ENCODE measurements at places on chromosomes 3 and 15.

- DNase-seq: no peak
Measured at GRCh38 chr3:106862067-106862466, 515.2 kb upstream of the CCDC54 start.

- DNase-seq: no peak
Measured at GRCh38 chr15:89458440-89458839, 37.9 kb downstream of the RHCG start.

DNA sequence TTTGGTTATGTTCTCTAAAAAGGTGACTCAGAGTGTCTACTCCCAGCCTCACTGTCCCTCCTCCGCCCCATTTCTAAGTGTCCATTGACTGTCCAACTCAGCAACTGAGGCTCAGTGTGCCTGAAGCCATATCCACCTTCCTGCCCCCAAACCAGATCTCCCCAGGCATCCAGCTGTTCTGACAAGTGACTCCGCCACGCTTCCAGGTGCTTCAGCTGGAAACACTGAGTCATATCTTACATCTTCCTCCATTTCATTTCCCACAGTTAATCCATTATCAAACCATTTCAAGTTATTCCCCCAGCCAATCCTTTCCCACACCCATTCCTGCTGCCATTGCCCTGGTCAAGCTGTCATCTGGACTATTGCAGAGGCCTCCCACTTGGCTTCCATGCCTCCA lies 17.1 kb downstream of the MAGEF1 start:
- DNase-seq: no peak

GRCh38 chr3:193865896-193866480 lies 270.0 kb upstream of the HES1 start:
- no peak for DNase-seq

- DNase-seq: no peak
Measured at GRCh38 chr3:189766416-189766815, 135.2 kb downstream of the TP63 start.

DNA sequence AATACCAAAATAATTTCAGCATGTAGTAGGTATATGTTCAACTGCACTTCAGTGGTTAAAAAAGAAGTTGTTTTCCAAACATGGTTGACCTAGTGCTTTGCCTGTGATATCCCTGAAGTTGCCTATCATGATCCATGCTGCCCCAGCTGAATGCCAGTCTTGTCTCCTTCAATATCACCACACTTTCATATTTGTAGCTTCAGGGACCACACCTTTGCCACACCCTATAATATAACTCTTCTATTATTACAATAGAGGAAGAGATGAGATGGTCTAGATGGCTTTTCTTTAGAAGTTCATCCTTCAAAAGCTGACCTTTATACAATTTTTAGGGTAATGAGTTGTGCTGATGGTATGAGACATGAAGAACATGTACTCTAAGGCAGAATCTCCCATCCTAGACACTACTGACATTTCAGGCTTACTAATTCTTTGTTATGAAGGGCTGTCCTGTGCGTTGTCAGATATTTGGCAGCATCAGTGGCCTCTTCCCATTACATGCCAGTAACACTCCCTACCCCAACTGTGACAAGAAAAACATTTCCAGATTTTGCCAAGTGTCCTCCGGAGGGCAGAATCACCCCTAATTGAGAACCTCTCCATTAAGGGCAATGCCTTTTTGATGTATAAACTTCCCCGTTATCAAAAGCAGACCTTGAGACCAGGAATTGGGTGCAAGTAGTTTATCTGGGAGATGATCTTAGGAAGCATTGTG lies 76.2 kb upstream of the PLCL2 start:
- DNase-seq: no peak

DNA sequence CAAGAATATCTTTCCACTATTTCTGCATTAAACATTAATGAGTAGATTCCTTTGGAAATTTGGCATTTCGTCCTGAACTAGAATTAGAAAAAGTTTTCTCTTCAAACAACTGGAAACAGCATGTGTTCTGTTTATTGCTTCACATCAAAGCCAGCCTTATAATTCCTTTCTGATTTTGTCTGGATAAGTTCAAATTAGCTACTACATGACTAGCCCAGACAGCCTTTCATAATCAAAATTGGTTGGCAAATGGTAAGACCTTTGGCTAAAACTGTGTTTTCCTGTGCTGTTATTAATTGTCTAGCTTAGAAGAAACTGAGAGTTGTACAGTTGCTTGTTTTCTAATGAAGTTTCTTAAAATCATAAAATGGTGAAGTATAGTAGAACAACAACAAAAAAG lies 52.7 kb upstream of the P3H2 start:
- DNase-seq: no peak

- DNase-seq: no peak
Measured at GRCh38 chr3:107247116-107247515, 130.1 kb upstream of the CCDC54 start.

GRCh38 chr15:100101426-100102089 lies 240.2 kb downstream of the ADAMTS17 start:
- DNase-seq: no peak

DNA sequence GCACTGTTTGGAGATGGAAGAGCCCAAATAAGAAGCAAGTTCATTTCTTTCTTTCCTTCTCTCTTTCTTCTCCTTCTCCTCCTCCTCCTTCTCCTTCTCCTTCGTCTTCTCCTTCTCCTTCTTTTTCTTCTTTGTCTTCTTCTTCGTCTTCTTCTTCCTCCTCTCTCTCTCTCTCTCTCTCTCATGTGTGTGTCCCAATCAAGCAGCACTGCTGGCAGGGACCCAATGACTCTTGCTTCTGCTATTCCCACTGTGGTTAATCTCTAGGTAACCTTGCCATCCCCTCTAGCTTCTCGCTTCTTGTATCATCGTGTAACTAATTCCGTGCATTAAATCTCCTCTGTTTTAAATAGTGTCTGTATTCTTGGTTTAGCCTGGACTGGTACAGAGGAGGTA lies 26.1 kb upstream of the ZNF280D start:
- DNase-seq: no peak

- DNase-seq: no peak
Measured at GRCh38 chr3:31968369-31968926, 12.6 kb downstream of the OSBPL10 start.

DNA sequence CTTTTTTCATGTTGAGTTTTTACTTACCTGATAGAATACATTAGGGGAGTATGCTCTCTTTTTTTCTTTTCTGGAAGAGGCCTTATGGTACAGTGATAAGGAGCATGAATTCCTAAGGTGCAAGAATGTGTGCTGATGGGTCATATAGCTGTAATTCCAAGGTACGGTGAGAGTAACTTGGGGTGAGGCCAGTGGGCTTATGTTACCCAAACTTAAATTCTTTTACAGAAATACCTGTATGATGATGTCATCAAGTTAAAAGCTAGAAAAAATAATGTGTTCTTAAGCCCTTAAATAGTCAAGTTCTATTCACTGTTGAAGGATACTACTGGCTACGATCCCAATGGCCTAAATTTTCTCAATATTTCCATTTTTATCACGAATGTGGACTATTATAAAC lies 111.2 kb downstream of the GMPS start:
- DNase-seq: no peak

DNA sequence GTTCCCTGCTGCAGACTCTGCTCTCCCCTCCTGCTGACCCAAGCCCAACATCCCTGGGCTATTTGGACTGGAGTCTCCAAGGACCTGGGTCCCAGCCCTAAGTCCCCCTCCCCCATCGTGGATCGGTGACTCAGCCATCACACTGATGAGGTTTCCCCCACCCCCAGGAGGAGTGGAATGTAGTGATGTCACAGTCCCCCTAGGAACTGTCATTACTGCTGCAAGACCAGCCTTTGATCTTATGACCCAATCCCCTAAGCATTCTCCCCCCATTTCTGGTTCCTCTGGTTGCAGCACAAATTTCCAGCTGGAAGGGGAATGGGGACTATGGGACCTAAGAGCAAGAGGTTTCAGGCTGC lies 63.4 kb upstream of the CSPG4 start:
- DNase-seq: no peak

DNA sequence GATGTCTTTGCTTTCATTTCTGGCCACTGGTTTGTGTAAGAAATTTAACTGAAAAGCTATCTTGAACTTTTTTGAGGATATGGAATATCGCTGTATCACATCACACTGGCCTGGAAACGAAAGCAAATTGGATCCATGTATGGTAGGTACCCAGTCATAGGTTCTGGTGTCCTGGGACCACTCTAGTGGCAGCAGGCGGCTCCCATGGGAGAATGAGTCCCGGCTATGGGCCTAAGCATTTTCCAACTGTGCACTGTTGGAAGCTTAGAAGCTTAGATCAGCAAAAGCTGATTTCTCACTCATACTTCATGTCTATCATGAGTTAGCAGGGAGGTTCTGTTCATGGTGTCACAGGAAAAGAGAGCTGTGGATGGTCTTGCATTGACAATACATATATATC lies 323.2 kb downstream of the PLCL2 start:
- DNase-seq: no peak

- DNase-seq: no peak
Measured at GRCh38 chr3:64915778-64916177, 228.0 kb upstream of the ADAMTS9 start.

DNA sequence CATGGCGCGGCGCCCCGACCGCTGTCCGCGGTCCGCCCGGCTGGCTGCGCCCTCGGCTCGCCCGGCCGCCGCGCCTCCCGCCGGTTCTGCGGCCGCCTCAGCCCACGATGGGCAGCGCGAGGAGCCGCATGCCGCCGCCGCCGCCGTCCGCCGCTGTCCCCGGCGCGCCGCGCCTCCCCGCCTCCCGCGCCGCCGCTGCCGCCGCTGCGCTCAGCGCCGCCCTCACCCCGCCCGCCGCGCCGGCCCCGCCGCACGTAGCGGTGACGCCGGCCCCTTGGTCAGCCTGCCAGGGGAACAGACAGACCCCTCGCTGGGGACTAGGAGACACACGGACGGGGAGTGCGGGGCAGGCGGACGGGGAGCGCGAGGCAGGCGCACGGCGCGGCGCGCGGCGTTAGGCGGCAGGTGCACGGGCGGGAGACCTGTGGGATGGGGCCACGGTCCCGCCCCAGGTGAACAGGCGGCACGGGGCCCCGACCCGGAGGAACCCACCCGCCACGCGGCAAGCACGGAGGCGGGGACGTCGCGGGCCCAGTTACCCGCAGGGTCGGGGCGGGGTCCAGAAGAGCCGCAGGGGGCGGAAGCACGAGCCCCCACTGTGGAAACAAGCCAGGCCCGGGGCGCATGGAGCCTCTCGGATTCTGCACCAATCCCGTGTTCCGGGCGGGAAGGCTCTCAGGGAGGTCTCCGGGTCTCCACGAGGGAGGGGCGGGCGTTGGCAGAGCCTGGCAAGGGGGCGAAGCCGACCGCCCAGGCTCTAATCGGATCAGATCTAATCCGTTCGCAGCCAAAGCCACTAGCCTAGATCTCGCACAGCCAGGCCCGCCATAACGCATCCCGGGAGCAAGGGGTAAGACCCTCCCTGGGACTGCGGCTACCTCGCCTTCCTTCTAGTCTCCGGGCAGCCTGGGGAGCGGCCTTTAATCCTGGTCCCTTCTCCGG lies at the start of gene CSPG5:
TSS of gene CSPG5 (minus strand) at position 175 of the 942 bp plus-strand sequence. CDS start at position 3, 172 bp downstream.
- peak; percentile 7 for DNase-seq

DNA sequence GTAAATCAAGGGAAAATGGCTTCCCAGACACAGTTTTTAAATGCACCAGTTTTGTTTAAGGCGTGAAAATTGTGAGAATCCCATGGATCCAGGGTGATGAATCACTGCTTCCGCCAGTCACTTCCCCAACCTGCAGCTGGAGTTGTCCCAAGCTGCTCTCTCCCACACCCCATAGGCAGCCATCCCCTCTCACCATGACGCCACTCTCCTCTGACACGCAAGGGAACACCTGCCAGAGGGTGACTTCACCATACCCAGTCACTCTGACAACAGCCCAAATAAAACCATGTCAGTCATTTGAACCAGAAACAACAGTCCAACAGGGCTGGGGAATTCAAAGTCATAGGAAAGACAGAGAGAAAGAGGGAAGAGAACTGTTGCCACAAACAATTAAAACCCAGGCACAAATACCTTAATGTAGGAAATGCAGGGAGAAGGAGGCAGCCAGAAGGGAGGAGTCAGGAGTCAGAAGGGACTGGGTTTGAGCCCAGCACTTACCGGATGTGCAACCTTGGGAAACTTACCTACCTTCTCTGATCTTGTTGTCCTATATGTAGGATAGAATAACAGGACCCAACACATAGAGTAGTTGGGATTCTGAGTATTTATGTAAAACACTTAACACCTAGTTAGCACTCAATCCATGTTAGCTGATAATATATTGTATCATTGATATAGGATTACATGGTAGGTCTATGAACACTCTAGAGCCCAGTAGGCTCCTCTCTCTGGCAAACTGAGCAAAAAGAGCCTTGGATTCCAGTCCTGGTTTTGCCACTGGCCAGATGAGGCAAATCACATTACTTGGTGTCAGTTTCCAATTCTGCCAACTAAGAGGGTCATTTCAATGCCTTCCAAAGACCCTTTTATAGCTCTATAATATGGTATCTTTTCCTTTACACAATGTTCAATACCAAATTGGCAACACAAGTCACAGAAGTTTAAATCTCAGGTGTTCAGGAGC lies 326.3 kb upstream of the ICE2 start:
- no peak for DNase-seq

DNA sequence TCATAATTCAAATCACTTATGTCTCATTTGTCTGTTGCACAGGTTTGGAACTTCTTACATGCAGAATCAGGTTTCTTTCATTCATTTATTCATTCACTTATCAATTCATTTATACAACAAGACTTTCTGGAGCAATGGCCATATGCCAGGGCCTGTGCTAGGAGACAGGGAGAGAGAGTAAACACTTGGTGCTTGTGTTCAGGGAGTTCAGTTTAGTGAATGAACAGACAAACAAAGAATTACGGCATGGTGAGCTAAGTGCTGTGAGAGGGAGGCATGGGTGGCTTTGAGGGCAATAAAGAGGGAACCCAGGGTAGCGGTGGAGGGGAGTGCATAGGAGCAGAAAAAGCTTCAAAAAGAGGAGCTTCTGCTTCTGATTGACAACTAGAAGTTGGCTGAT lies 8.5 kb upstream of the IREB2 start:
- no peak for DNase-seq

- DNase-seq: no peak
Measured at GRCh38 chr3:143989461-143989860, 17.8 kb downstream of the DIPK2A start.

GRCh38 chr3:31106204-31106603 lies 211.7 kb upstream of the GADL1 start:
- no peak for DNase-seq

DNA sequence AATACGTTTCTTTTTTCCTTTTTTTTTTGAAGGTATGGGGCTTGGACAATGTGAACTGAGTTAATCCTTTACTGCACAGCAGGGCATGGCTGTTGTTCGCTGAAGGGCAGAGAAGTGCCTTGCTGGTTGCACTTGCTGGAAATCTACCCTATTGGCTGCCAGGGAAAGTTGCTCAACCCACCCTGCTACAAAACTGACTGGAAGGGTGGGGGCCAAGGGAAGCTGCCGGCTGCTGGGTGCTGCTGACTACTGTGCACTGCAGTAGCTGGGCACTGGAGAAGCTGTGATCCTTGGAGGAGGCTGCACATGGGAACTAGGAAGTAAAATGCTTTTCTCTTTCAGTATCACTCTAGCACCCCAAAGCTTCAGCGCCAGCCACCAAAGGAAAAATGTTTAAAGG lies 70.5 kb downstream of the ETV5 start:
- DNase-seq: no peak

DNA sequence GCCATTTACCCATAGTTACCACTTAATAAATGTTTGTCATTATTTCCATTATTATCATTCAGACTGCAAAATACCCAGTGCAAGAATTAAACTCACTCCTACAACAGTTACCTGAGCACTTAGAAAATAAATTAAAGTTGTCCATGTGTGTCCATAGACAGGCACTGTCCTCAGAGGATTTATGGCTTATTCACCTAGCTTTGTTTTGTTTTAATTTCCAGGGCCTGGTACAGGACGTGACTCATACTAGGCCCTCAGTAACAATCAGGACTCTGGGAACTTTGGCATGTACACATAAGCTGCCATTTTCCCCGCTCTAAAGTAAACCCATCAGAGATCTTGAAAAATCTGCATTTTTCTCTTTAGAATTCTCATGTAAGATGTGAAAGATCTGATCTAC lies 458.5 kb upstream of the ARRDC4 start:
- no peak for DNase-seq
